ENCODE measurements at places on chromosomes 1 and 21. TPM values are rescaled to one million over a fixed set of nuclear protein-coding genes. Genes with fewer than 3 reads are reported as not detected.

- DNase-seq, result no peak
Observed at GRCh38 chr1:145983960-145984830, 12.2 kb downstream of the TXNIP start.

GRCh38 chr1:38780133-38780532 lies 79.4 kb downstream of the RRAGC start:
- DNase-seq, result no peak

DNA sequence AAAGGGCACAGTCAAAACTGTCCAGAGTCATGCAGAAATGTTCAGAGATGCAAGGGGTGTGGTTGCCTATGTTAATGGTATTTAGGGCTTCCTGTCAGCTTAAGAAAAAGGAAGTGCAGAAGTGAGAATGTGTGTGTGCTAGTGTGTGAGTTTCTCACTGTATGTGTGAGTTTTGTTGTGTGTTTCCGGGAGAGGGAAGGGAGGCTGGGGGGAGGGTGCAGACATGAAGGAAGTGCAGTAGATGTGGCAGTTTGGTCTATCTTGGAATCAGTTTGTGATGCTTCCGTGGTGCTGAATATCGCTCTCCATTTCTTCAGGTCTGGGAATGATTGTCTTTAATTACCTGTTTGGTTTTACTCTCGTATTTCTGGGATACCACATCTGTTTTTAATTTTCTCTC lies 16.5 kb upstream of the ATP6V1G3 start:
- no peak for DNase-seq

DNA sequence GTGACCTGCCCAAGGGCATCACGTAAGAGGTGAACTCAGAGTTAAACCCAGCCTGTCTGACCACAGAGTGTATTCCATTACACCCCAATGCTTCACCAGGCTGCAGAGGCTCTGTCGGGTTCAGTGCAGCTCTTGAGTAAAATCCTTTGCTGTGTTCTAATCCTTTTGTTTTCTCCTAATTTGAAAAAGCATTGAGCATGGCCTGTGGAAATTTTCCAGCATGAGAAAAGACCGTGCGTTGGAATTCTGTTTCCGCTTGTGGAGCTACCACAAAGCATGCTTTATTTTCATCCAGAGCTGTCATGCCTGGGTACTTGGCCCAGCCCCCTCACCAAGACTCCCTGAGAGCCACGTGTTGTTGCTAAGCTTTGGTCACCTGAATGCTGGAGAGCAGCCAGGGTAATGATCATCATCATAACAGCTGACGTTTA lies 317.6 kb downstream of the PRDM2 start:
- DNase-seq, result no peak

Gene LYPD8
- not detected for total RNA-seq

Gene TARBP1
- 79.8 TPM for total RNA-seq

Gene HMGCS2
- not detected for total RNA-seq

Gene FCGR1A
- total RNA-seq, result 1.6 TPM

Gene OR2L2
- 0.30 TPM for total RNA-seq

Gene GPR157
- total RNA-seq, result 3.0 TPM
